ENCODE measurements at places on chromosomes 4 and X.
A peak's percentile ranks its signal among the peaks of the same experiment; 100 is the strongest.

- no peak for DNase-seq
Observed at GRCh38 chr4:153570228-153570973, 104.2 kb downstream of the TMEM131L start.

GRCh38 chr4:37978248-37978924 is 18.2 kb downstream of the PTTG2 start:
- DNase-seq, result peak; percentile 74

- no peak for DNase-seq
Observed at GRCh38 chr4:77037736-77038135, 38.1 kb downstream of the CCNI start.

DNA sequence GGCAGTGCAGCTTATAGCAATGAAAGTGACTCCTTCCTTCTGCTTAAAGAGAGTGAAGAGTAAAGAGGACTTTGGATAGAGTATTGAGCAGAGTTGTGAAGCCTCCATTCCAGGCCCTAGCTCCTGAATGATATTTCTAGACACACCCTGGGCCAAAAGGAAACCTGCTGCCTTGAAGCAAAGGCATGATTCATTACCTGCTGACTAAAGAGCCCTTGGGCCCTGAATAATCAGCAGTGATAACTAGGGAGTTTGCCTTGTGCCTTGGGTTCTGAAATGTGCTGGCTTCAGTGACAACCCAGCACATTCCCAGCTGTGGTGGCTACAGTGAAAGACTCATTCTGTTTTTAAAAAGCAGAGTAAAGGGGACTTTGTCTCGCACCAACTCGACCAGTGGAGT is 49.2 kb downstream of the STPG2 start:
- no peak for DNase-seq

DNA sequence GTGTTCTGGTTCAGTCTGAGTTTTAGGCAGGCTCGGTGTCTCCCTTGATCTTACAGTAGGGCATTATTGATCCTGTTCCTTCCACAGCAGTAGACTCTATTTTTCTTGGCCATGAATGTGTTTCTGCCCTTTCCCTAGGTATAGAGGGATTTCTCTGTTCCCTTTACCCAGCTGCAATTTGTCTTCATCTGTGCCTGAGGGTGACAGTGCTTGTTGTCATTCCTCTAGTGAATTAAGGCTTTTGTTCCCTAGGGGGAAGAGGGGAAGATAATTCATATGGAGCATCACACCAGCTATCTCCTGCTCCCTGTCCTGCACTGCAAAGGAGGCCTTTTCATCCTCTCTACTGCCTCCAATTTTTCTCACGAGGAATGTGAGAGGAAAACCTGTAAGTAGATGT is 39.7 kb upstream of the CXorf51A start:
- DNase-seq, result no peak

GRCh38 chr4:8364141-8364540 is 76.4 kb downstream of the ACOX3 start:
- no peak for DNase-seq

GRCh38 chrX:72208126-72208800 is 26.7 kb downstream of the PIN4 start:
- no peak for DNase-seq

DNA sequence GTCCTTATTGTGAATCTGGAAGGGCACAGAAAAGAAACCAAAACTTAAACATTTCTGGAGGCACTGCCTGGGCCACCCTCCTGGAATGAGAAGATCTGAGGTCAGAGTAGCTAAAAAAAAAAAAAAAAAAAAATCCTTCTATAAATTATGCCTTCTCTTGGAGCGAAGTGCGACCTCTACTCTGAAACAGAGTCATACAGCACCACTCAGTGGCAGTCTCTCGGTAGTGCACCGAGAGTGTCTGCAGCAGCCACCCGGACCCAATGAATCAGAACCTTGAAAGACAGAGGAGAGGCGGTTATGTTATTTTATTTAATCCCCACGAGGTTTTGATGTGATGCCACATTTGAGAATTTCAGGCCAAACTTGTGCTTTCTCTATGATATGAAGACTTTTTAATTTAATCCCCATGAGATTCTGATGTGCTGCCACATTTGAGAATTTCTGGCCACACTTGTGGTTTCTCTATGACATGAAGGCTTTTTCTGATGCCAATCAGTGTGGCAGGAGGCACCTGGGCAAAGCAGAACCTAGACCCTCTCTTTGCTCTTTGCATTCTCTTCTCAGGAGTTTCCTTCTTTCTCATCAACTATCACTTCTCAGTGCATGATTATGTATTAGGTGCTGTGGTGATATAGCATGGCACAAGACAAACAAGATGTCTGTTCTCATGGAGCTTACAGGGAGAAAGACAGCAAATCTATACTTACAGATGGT is 5.6 kb upstream of the CT47C1 start:
- DNase-seq, result peak; percentile 59

DNA sequence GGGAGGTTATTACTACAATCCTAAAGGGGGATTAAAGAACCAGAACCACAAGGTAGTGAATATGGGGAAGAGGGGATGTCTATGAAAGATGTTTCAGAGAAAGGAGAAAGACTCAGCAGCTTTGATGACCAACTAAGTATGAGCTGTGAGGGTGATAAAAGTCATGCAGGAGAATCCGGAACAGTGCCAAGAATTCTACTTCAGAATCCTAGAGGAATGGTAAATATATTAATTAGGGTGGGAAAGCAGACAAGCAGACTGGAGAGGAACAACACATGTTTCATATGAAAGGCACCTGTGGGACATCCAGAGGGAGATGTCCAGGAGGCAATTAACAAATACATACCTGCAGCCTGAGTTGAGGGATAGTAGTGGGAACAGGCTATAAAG is 642.2 kb upstream of the DIPK2B start:
- no peak for DNase-seq

DNA sequence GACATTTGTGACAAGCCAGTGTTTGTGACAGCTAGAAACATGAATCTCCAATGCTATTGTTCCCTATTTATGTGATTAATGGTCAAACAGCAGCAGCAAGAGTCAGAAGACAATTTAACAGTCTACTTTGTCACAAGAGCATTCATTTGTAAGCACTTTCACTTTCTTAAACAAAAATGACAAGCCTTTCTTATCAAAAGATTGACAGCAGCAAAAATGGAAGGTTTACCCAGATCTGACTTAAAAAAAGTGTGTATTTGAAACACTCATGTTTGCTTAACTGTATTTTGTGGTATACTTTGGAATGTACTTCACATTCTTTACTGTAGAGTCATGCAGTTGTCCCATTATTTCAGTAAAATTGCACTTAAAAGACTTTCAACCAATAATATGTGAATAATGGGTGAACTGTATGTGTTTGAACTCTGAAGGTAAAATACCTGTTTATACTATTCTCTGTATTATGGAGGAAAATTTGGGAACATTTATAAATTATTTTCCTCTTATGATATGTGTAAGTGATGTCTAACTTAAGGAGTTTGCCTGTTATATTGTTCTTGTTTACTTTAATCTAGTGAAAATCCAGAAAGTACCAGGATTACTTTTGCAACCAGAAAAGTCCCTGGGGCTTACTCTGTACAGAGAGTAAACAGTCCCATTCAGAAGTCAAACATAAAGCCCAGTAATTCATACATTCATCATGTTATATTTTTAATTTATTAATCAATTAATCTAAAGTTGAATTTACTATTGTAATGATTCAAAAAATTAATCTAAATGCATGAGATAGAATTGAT is 314.9 kb upstream of the TRAM1L1 start:
- no peak for DNase-seq

GRCh38 chrX:30967516-30967915 is 78.5 kb upstream of the TAB3 start:
- no peak for DNase-seq

DNA sequence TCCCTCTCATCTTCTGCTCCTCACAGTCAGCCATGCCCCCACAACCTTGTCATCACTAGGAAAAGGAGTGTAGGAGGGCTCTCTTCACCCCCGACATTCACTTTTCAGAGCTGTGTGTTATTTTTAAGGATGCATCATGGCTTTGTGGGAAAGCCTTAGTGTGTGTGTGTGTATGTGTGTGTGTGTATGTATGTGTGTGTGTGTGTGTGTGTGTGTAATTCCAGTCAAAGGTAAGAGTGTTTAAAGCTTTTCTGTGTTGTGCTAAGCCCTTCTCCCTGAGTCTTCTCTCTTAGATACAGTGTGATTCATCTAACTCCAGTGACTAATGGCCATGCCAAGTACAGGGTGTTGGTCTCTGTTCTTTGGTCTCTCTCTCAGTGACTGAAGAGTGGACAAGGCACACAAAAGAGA is 76.6 kb downstream of the CHIC2 start:
- DNase-seq, result no peak

GRCh38 chrX:47605024-47605423 is 14.6 kb downstream of the SYN1 start:
- DNase-seq, result no peak

DNA sequence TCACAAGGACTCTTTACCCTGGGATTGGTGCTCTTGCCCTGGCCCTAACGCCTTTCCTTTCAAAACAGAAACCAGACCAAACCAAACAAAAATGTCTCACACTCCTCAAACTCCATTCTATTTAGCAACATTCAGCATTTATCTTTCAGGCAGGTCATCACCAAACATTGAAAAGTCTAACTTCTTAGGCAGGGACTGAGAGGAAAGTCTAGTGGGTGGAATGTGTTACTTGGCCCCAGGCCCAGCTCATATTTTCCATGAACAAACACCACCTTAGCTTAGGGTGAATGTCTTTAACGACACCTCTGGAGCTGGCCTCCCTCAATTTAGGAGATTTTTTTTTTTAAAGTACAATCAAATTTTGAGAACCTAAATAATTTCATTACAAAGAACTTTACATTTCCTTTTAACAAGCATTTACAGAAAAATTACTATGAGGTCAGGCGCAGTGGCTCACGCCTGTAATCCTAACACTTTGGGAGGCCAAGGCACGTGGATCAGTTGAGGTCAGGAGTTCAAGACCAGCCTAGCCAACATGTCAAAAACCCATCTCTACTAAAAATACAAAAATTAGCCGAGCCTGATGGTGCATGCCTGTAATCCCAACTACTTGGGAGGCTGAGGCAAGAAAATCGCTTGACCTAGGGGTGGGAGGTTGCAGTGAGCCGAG is 10.2 kb upstream of the N4BP2 start:
- no peak for DNase-seq

DNA sequence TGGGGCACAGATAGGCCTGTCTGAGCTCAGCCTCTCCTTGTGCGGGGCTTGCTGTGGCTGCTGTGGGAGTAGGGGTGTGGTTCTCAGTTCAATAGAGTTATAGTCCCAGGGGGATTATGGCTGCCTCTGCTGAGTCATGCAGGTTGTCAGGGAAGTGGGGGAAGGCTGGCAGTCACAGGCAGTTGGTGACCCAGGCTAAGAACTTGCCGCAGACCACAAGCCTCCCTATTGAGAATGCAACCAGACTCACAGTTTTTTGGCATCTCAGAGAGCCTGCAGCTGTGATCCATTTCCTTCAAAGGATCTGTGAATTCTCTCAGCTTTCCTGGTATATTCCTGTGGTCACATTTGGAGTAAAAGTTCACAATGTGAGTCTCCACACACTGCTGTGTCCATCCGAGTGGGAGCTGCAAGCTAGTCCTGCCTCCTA is 364.9 kb downstream of the ZNF674 start:
- no peak for DNase-seq

- no peak for DNase-seq
Observed at GRCh38 chrX:20969565-20969964, 404.7 kb upstream of the CNKSR2 start.

DNA sequence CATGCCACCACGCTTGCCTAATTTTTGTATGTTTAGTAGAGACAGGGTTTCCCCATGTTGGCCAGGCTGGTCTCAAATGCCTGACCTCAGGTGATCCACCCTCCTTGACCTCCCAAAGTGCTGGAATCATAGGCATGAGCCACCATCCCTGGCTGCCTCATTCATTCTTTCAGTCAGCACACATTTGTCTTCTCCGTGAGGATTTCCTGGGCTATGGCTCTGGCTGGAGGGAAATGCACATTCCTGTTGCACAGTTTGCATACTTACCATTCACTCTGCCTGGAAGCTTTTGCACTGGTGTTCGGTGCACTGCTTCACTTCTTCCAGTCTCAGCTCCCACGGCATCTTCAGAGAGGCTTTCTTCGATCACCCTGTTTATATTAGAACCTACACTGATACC is 267.8 kb downstream of the STIM2 start:
- no peak for DNase-seq

DNA sequence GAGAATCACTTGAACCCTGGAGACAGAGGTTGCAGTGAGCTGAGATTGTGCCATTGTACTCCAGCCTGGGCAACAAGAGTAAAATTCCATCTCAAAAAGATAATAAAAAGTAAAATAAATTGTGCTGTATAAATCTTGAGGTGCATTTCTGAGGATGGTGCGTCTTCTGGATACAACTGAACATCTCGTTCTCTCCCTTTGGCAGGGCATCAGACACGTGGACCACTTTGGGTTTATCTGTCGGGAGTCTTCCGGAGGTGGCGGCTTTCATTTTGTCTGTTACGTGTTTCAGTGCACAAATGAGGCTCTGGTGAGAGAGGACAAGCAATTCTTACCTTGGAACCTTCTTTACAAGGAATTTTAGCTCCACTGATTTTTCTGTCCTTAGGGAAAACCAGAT is 60.2 kb downstream of the PTTG2 start:
- DNase-seq, result no peak

DNA sequence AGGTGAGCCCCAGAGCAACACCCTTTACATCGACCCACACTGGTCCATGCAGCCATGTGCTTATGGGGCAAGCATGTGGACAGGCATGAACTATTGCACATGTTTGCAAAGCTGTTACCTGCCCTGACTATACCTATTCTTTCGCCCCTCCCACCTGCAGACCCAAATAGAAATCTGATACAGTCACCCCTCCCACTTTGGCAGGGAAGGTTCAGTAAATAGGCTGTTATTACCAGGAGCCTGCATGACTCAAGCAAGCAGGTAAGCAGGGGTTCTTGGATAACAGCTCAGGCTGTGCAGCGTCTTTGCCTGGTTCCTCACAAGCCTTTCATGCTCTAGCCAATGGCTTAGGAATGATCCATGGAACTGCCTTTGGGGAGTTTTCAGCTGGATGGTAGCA is 122.7 kb upstream of the DIPK2B start:
- DNase-seq, result no peak

DNA sequence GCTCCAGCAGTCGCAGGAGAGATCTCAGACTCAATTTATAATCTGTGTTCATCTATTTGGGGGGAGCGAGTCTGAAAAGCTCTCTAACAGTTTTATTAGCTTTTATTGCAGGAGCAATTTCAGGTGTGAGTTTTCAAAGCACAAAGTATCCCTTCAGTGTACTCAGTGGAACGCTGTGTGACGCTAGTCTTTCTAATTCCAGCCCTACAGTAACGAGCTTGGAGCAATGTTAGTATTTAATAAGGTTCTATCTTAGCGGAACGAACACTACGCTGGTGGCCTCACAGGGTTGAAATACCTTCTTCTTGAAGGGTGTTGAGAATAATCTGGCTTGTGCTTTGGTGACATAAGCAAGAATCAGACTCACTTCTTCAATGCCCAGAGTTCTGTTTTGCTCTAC is 8.4 kb downstream of the HS3ST1 start:
- no peak for DNase-seq

- DNase-seq, result no peak
Observed at GRCh38 chr4:174420316-174420715, 102.0 kb downstream of the HPGD start.

GRCh38 chrX:106481341-106481740 is 130.4 kb upstream of the RADX start:
- peak; percentile 39 for DNase-seq

Measured in NAMALWA (cell line).